ENCODE measurements at places on chromosomes 7 and 10.

GRCh38 chr10:61164458-61165160 lies 220.6 kb upstream of the RHOBTB1 start:
- no peak for DNase-seq

- DNase-seq, result no peak
These were observed 91.2 kb downstream of the SPAG6 start for GRCh38 chr10:22436526-22436892.

- DNase-seq, result no peak
These were observed 65.9 kb downstream of the CREB3L2 start for GRCh38 chr7:137935884-137936508.

DNA sequence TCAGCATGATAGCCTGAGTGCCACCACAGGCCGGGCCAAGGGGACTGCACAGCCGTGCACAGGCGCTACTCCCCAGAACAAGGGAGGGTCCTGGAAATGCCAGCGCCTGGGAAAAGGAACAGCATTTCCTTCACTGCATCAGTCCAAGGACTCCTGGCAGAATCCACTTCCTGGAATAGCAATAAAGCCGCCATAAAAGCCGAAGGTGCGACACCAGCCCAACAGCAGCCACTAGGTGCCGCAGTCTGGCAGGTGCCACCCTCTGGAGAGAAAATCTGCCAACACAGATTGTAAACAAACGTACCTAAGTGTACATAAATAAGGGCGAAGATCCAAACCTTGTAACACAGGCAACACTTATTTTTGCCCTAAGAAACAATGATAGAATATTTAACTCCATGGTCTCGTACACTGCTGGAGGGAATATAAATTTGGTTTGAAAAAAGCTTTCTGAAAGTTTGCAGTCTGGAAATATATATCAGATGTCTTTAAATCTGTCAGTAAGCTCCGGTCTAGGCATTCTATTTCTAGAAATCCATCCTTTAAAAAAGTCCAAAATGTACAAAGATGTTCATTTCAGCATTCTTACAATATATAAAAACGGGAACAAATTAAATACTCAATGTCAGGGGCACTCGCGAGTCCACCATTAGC lies 22.2 kb downstream of the VOPP1 start:
- no peak for DNase-seq

DNA sequence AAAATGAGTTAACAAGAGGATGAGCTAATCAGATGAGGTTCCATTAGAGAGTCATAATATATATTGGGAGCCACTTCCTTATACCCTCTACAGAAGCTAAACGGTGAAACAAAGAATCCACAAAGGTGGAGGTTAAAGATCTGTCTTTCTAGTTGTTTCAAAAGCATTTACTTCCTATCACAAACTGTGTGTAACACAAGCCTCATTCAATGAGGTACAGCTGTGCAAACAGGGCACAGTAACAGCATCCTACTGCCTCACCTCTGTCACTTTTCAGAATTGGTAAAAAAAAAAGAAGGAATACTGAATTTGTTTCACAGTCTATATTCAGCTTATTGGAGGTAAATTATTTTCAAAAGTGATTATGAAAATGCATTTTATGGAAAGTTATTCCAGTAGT lies 128.7 kb downstream of the AGMO start:
- no peak for DNase-seq

GRCh38 chr7:29224726-29225125 lies 30.2 kb downstream of the CHN2 start:
- DNase-seq, result no peak

- DNase-seq, result no peak
These were observed 146.0 kb downstream of the TNS3 start for GRCh38 chr7:47435889-47436312.

DNA sequence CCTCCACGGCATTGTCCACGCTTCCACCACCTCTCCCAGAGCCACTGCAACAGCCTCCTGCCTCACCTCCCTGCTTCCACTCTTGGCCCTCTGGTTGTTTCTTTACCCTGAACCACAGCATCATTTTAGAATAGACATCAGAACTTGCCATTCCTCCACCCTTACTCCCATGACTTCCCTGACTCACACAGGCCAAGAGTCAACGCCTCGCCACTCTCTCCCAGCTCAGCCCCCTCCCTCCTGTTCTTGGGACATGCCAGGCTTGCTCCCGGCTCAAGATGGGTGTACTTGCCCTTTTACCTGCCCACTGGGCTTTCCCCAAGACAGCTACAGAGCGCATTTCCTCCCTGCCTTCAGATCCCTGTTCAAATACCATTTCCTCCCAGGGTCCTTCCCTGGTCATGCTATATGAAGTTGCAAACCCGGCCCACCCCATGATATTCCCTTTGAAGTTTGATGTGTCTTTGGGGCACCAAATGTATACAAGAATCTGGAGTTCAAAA lies 429.1 kb downstream of the RPS24 start:
- no peak for DNase-seq

GRCh38 chr10:31318382-31318853 lies 598 bp upstream of the ZEB1 start:
- DNase-seq, result peak; percentile 76

DNA sequence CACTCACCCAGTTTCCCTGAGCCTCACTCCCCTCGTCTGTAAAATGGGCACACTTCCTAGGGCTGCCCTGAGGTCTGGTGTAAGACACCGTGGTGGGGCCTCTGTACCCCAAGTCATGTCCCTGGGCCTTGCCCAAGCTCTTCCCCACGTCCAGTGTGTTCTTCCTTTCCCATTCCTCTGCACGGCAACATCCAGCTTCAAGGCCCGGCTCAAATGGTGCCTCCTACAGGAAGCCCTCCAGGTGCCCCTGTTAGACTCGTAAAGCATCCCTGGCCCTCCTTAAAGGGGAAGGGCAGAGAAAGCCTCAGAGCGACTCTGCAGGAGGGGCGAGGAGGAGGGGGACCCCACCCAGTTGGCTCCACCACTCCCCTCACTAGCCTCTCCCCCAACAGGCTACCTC lies 8.6 kb downstream of the SLC29A4 start:
- no peak for DNase-seq

DNA sequence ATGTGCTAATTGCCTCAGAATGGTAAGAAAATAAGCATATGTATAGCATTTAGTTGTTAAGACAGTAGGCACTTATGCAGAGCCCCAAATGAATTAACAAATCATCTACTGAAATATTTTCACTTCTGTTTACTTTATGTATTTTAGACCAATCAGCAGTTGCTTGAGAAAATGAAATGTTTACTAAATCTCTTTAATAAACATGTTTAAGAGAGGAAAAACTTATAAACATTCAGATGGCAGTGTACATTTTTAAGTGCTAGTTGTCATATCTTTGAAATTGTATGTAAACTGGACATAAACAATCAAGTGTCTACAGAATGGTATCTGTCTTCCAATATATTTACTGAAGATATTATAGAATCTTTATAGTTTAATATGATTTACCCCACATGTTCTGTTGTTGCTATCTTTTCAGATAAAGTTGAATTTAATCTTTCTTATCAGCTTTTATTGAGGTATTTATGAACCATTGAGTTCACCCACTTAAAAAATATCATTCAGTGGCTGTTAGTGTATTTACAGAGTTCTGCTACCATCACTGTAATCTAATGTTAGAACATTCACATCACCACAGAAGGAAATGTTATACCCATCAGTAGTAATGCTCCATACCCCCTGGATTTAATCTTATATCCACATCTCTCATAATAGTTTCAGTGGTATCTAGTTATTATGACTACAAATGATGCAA lies 264.3 kb downstream of the ADK start:
- no peak for DNase-seq

- no peak for DNase-seq
These were observed 189.8 kb upstream of the SH2B2 start for GRCh38 chr7:102096706-102097427.

DNA sequence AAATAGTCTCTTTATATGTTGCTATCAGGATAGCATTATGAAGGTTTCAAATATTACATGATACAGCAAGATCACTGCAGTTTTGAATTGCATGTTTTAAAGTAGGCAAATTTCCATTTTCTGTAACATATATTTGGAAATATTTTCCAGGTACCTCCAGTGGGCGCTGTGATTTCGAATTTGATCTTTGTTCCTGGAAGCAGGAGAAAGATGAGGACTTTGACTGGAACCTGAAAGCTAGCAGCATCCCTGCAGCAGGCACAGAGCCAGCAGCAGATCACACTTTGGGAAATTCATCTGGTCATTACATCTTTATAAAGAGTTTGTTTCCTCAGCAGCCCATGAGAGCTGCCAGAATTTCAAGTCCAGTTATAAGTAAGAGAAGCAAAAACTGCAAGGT lies 299.0 kb downstream of the MALRD1 start:
- no peak for DNase-seq

GRCh38 chr10:126937026-126937425 lies 31.8 kb downstream of the DOCK1 start:
- no peak for DNase-seq

GRCh38 chr7:13827716-13828115 lies 161.8 kb downstream of the ETV1 start:
- DNase-seq, result no peak

GRCh38 chr7:116576350-116577319 lies 51.8 kb downstream of the CAV1 start:
- no peak for DNase-seq

DNA sequence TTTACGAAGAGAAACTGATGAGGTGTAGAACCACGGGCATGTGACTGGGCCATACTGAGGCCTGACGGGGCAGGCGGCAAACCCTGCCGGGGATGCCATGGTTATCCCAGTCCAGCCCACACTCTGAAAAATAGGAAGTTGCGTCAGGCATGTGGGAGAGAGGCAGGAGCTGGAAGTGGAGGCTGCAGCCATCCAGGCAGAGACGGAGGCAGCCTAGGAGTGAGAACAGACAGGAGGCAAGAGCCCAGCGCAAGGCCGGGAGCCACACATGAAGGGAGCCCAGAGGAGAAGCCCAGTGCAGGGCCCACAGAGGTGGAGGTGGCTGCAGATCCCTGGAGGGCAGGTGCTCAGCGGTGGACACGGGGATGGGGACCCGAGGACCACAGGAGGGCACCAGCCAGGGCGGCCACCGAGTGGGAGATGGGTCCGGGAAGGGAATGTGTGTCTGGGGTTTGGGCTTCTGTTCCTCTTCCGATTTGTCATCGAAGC lies 175.2 kb upstream of the PPP2R2D start:
- DNase-seq, result no peak

GRCh38 chr7:147023440-147023839 lies 906.8 kb downstream of the CNTNAP2 start:
- no peak for DNase-seq

DNA sequence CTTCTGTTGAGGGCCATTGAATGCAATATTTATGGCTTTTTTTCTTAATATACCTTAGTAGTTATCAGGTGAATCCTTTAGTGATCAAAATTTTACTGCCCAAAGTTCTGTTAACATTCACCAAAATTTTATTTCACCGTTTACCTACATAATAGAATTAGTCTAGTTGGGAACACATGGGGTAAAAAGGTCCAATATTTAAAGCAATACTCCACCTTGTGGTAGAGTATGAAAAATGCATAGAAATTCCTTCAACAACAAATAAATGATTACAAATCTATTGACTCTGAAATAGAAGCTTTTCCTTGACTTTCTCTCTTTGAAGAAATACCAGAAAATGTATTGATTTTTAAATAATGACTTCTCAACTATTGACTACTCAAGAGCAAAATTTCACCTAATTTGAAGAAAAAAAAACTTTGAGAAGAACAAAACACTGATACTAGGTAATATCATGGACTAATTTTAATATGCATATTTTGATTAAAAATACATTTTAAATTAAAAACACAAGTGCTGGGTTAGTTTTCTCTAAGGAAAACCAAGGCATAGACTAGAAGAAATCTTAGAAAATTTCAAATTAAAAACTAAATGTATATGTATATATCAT lies 43.3 kb downstream of the POLR1F start:
- DNase-seq, result no peak

DNA sequence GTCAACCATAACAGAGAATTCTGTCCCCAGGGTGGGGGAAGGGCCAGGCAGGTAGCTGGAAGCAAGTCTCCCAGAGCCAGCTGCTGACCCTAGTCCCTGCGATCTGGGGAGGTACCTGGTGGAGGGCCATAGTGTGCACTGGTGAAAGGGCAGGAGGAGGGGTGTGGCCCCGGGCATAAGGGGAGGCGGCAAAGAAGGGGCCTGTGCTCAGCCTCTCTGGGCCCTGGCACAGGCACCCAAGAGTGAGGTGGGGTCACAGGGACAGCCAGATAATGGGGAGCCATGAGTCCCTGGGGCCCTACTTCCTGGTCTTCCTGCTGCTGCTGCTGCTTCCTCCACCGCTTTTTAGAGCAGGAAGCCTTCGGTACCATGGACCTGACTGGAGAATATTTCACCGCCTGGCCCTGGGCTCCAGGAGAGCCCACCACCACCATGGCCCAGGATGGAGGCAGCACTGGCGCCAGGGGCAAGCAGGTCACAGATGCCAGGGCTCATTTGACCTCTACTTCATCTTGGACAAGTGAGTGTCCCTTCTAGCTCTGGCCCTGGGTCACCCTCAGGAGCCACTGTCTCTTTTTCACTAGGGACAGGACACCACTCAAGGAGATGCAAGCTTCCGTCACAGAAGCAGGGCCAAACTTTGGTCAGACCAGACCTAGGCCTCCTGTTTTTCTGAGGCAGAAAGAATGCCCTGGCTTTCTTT lies at the start of gene ANTXRL:
TSS of gene ANTXRL (plus strand) at position 7 of the 703 bp plus-strand sequence. CDS start at position 273, 266 bp downstream.
- DNase-seq, result no peak

DNA sequence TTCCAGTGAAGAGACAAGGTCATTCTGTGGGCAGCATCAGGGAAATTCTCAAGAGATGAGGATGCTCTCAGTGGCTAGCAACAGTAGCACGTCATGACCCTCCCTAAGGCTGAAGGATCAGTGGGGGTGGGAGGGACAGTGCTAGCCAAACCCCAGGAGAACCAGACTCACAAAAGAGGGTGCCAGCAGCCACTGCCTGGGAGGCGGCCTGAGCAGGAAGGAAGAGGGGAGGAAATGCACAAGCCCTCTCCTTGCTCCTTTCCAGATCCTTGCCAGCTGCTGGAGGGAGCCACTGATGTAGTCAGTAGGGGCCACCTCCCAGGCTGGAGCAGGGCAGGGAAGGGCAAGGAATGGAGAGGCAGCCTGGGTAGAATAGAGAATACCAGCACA lies 302.7 kb downstream of the RPS24 start:
- no peak for DNase-seq

DNA sequence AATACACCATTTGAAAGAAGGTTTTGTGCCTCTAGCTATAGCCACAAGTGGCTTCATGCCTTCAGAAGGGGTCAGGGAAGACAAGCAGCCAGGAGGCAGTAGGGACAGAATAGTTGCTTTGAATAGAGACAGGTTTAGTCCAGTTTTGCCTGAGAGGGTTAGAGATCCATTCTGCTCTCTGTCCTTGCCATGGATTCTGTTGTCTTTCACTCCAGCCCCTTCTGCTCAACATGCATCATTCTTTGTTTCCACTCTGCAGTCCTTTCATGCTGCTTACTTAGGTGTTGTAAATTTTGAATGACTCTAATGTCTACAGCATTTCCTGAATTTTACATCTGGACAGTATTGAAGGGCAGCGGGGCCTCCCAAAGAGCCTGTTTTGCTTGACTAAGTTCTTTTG lies 60.3 kb downstream of the CNTNAP2 start:
- DNase-seq, result no peak

GRCh38 chr7:22481726-22482125 lies 18.3 kb downstream of the STEAP1B start:
- no peak for DNase-seq

Measured in activated T-helper 2 cell treated with anti-CD3 and anti-CD28 coated beads, Interferon-gamma antibody, Interleukin-2, Interleukin-4, amounts not matched to agents 10 μg/mL and 5 μg/mL and 100 μg/mL, durations not matched to agents 14 hours and 24 hours and 36 hours (primary cell).